ENCODE measurements at places on chromosomes 4 and X.

DNA sequence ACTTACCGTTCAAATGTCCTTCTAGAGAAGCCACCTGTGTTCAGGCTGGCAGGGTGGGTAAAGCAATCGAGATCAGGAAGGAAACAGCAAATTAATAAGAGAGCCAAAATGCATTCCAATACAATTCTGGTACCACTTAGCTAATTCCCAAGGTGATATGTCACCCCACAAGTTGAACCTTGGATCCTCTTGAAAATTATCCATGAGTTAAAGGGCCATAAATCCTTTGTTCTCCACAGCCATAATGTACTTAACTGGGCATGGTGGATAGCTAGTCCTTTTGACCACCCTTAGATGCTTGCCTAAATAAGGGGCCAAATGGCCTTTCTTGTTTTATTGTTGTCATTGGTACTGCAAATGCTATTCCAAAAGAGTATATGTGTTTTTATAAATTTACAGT, 2.0 kb downstream of the TNMD start:
- DNase-seq: no peak

DNA sequence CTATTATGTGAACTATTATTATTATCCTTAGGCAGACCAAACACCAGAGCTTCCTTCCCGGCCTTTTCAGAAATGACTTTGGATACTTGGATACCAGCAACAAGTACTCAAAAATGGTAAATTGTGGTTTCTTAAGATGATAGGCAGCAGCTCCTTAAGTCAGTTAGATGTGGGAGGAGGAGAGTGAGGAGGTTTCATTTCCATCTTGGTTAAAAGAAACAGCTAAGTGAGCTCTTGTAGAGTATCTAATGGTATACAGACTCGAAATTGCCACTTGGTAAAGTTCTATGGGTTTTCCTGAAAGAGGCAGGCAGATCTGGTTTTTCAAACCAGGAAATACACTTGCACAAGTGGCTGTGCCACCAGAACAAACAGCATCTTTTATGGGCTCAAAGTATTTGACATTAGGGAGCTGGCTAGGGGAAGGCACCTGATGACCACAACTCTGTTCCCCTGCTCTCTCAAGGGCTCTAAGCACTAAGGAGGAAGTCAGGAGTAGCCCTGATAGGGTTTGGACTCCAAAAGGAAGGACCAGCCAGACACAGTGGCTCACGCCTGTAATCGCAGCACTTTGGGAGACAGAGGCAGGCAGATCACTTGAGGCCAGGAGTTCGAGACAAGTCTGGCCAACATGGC, 130.9 kb downstream of the TMEM164 start:
- DNase-seq: no peak

DNA sequence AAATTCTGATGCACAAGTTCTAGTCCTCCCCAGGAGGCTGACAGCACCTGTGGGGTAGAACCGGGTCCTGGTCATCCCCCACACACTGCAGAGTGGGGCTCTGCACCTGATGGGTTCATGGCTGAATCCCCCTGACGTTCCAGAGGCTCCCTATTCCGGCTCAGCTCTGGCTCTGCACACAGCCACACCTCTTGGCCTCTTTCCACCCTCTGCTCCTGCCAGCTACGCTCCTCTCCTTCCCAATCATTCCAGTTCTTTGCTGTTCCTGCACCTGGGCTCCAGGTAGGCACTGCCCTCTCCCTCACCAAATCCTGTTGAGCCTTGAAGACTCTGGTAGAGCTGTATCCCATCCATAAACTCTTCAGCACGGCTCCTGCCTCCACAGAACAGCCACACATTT, 75.5 kb downstream of the GATB start:
- DNase-seq: no peak

DNA sequence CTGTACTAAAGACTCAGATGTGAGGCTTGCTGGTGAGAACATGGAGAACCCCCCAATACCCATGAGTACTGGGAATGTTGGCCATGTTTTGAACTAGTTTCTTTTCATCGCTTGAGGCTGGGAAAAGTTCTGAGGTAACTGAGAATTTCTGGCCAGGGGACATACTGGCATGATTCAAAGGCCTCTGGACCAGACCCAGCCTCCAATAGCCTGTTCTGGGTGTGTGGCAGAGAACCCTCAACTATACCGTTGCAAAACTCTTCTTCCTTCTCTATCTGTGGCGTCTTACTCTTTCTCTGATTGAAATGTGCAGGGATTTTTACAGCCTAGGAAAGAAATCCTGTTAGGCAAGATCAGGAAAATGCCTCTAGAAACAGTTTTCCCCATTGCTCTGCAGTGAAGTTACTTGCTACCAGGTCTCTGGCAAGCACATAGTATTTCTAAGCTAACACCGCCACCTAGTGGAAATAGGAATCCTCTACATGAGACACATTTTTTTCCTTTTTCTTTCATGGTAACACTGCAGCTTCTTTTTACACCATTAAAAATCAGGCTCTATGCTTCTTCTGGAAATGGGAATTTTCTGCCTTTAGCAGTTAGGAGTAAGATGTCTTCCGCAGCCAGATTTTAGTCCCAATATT, 170.7 kb upstream of the ZCCHC13 start:
- no peak for DNase-seq

DNA sequence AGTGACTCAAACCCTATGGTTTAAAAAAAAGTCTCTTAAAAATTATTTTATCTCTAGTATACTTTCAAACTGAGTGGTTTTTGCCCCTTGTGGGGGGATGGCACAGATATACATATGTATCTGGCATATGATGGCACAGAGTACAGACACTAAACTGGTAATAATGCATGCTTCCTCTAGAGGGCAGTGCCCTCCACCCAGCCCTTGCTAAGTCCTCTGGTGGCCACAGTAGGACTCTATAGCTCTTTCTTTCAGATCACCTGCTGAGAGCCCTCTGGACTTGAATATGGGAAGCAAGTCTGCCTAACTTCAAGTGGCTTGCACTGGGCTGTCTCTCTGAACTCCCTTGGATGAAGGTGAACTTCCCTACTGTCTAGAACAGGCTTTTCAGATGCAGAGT, 66.3 kb downstream of the TSPAN7 start:
- DNase-seq: no peak

DNA sequence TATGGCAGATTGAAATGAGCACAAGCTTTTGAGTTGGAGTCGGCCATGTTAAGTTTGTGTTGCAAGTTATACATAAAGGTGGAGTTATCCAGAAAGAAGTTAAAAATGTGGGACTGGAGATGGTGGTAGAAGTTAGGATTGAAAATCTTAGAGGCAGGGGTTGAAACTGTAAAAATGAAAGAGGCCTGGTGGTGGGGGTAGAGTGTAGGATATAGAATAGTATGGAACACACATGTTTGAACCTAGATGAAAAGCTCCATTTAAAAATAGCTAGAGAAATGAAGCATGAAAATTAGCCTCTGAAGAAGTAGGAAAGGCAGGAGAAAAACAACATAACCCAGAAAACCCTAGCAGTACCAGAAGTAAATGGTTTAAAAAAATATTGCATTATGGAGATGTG, 131.8 kb upstream of the ENPEP start:
- DNase-seq: no peak

DNA sequence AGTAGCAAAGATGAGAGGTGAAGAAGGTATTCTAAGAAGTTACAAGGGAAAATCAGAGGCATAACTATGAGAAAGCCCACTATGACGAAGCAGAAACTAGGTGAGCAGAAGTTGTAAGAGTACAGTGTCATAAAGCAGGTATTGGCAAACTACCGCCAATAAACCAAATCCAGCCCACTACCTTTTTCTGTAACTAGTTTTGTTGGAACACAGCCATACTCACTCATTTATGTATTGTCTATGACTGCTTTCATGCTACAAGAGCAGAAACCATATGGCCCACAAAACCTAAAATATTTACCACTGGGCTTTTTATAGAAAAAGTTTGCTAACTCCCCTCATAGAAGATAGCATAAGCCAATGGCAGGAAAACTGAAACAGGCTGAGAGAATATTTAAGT, 31.8 kb upstream of the ZCCHC13 start:
- DNase-seq: no peak

DNA sequence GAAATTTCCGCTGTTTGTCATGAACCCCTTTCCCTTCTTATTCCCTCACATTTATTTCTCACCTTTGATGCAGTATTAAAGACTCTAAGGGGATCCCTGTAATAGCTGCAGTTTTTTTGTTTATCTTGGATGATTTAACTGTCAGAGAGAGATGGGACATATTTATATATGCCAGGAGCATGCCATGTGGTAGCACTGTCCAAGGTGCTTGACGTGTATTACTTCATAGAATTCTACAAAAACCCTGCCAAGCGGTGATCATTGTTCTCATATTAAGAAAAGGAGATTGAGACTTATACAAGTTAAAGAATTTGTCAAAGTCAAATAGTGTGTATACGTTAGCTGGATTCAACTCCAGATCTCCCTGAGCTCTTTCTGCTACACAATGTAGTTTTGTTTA, 78.2 kb downstream of the SPRY1 start:
- no peak for DNase-seq

- DNase-seq: no peak
These were observed 51.9 kb downstream of the ARX start for GRCh38 chrX:24963823-24964222.

- no peak for DNase-seq
These were observed 51.1 kb upstream of the IL21 start for GRCh38 chr4:122671919-122672490.

DNA sequence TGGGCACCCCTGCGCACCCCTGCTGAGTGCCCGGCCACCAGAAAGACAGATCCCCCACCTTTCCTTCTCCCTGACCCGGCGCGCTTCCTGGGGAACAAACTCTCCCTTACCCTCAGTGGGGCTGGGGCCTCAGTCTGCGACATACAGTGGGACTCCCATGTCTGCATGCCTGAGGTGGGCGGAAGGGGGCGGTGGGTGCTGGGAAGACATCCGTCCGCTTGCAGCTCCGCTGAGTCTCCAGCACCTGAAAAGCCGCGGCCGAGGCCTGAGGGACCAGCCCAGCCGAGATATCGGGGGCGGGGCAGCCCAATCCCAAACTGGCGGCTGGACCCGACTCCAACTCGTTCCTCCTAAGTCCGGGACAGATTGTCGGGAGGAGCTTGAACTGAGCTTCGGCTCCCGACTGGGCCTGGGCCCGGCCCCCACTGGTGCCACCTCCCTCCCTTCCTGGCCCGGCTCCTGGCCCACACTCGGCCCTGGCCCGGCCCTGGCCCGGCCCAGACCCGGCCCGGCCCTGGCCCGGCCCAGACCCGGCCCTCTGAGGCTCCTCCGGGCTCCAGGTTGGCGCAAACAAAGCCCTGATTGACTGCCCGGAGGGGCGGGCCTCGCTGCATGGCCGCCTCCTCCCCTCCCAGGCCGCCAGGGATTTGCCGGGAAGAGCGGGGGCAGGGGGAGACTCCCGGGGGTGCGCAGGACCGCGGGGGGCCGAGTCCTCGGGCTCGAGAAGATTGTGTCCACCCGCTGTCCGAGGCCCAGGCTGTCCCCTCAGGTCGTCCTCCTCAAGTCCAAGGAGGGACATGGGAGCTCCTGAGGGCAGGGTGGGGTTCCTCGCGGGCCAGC, 877 bp upstream of the SLC16A2 start:
- no peak for DNase-seq

GRCh38 chr4:151599863-151600262, 160.9 kb downstream of the GATB start:
- DNase-seq: no peak

GRCh38 chrX:123882391-123882790, 22.5 kb downstream of the XIAP start:
- no peak for DNase-seq

DNA sequence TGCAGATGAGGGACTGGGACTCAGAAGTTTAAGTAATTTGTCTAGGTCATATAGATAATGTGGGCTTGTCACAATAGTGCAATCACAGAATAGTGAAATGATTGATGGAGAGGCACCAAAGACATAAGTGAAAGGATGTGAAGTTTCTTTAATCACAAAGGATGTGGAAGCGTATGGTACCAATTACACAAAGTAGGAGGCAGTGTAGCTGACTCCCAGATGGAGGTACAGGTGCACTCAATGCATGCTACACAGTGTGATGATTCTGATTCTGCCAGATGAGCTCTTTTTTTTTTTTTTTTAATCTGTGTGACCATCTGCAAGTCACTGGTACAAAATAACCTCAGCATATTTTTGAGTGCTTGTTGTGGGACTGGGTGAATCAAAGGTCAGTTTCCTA, 411.3 kb downstream of the SPRY1 start:
- DNase-seq: no peak

DNA sequence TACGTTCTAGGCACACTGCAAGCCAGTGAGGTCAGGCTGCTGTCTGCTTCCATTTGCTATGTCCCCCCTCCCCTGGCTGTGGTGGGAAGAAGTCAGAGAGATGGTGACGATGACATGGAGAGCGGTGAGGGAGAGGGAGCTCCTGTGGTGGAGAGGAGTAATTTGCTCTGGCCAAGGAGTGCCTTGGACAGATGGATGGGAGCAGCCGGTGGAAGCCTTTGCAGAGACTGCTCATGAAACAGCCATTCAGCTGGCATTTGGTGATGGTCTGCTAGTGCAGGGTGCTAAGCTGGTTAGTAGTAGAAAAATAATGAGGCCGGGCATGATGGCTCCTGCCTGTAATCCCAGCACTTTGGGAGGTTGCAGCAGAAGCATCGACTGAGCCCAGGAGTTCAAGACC, 124.1 kb downstream of the FHDC1 start:
- no peak for DNase-seq

GRCh38 chr4:148261848-148262247, 180.4 kb downstream of the NR3C2 start:
- no peak for DNase-seq

- DNase-seq: no peak
These were observed 63.6 kb upstream of the MAP3K15 start for GRCh38 chrX:19578956-19579355.

GRCh38 chr4:100511896-100512295, 5.9 kb downstream of the EMCN start:
- DNase-seq: no peak

GRCh38 chrX:258291-259040, 22.7 kb upstream of the PLCXD1 start:
- no peak for DNase-seq

- DNase-seq: no peak
These were observed 143.9 kb downstream of the PJA1 start for GRCh38 chrX:69021141-69021960.

DNA sequence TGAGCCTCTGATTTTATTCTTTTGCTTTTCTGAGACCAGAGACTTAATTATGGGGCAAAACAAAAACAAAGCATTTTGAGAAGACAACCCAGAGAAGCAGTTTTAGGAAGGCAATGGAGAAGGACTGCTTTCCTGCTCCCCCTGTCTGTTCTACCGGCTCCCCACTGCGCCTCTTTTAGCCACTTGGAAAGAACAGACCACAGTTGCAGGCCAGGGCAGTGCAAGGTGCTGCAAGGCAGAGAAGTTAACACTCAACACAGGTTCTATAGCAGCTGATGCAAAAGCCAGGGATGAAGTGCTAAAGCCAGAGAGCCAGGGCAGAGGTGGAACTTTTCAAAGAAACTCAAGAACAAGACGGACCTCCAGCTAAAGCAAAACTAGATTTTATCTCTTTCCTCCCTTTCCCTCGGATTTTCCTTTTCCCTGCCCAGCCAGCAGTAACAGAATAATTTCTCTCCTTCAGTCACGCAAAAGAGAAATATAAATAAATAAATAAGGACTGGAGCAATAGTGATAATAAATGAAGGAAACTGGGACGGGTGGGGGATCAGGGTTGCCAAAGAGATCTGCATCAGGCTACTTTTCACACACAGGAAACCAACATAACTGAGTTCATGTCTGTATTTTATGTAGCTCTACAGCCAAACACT, 10.4 kb downstream of the SH3RF1 start:
- DNase-seq: no peak

All from activated T-cell treated with anti-CD3 and anti-CD28 coated beads for 24 hours (primary cell).